BE2C (cell line): ENCODE measurements at places on chromosomes 2 and 18.

- no peak for DNase-seq
Measured at GRCh38 chr2:60311524-60311923, 241.9 kb downstream of the BCL11A start.

DNA sequence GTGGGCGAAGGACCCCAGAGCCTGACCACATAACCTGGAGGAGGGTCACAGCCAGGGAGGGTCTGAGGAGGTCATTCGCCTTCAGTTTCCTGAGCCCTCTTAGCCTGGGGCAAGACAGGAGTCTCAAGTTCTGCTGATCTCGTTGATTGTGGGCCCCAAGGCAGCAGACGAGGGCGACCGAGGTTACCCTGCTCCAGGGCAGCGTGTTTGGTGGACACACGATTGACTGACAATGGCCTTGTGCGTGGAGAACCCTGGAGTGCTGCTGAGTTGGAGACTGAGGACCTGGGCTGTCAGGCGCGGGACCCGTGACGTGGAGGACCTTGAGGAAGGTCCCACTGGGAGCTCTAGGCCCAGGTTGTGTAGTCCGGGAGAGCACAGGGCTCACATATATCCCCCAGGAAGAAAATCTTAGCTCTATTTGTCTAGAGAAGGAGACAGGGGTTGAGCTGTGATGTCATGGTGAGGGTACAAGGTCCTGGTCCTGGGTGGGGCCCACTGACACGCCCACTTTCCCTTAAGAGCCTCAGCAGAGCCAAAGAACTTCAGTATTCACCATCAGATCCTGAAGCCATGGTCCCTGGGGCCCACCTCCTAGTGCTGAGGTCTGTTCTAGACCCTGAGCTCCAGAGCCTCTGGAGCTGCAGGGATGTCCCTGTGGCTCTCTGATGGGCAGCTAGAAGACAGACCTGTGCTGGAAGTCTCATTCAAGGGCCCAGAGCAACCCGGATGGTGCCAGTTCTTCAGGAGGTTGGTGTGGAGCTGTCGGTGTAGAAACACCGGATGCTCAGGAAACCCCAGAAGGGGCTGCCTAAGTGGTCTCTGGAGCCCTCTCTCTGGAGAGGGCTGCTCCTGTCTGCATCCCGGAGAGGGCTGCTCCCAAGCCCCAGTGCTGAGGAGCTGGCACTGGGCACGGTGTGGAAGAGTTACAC is 53.1 kb downstream of the DYSF start:
- DNase-seq, result no peak

GRCh38 chr2:182668671-182669070 is 47.4 kb upstream of the DNAJC10 start:
- DNase-seq, result no peak

- no peak for DNase-seq
Measured at GRCh38 chr2:216737676-216738075, 42.3 kb upstream of the IGFBP5 start.

GRCh38 chr2:114331934-114332333 is 110.5 kb upstream of the DPP10 start:
- DNase-seq, result no peak

GRCh38 chr2:100741880-100742276 is 78.1 kb upstream of the NPAS2 start:
- no peak for DNase-seq
